Anterior cingulate cortex (tissue), 58 donors: ENCODE measurements at places on chromosomes 2 and 18.

- DNase-seq, result no peak
Observed at GRCh38 chr2:70531419-70532086, 22.1 kb downstream of the TGFA start.

- no peak for DNase-seq
Observed at GRCh38 chr2:33292981-33293595, 183.4 kb upstream of the RASGRP3 start.

- DNase-seq, result no peak
Observed at GRCh38 chr2:31219131-31219969, 2.0 kb upstream of the CAPN14 start.

DNA sequence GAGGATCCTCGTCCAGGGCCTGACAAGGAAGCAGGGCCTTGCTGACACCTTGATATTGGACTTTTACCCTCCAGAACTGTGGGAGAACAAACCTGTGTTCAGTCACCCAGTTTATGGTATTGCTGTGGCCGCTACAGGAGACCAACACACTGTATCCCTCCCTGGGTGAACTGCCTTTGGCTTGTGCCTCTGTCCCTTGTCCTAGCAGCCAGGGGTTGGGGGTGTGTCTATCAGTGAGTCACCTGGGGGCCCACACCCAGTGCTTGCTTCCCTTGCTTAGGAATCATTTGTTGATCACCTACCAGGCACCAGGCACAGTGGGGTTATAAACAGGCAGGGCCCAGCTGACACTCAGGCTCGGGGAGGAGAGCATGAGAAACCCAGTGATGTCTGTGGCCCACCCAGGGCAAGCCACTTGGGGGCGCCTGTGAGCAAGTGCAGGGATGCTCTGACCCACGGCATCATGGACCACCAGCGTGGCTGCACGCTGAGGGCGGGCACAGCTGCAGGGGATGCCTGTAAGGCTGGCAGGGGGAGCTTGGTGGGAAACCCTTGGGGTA, 17.1 kb downstream of the TMEM185B start:
- no peak for DNase-seq

DNA sequence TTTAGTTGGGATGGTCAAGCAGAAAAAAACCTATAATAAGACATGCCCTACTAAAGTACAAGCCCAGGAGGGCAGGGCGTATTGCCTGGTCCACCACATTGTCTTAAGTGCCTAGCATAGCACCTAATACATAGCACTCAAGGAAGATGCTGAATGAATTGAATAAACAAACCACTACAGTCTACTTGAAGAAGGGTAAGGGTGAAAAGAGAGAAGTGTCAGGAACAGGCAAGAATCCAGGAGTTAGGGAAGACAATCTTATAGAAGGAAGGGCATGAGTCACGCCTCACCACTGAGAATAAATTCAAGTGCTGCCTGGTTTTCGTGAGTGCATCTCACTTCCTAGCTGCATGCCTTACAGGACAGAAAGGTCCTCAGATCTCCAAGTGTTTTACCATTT, 13.9 kb downstream of the SLC19A3 start:
- no peak for DNase-seq

GRCh38 chr2:136217996-136218395, 100.0 kb upstream of the CXCR4 start:
- no peak for DNase-seq

- DNase-seq, result no peak
Observed at GRCh38 chr2:62568983-62569837, 63.2 kb upstream of the TMEM17 start.

DNA sequence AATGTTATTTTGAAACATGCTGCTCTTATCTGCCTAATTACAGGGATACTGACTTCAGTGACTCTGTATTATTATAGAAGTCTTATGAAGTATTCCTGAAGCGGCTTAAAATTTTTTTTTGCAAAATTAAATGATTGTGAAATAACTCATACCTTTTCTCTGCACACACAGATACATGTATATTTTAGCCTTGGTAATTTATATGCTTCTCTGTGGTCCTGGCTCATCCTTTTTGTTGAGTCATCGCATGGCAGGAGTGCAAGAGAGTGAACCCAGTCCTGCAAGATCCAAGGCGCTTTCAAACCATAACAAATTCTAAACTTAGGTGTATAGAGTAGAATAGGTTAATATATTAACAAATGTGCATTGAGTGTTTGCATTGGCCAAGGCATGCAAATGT, 8.6 kb downstream of the CCNT2 start:
- DNase-seq, result no peak

- DNase-seq, result no peak
Observed at GRCh38 chr2:217887841-217888701, 114.7 kb downstream of the TNS1 start.

GRCh38 chr2:127193164-127193966, 26.7 kb downstream of the CYP27C1 start:
- no peak for DNase-seq

- no peak for DNase-seq
Observed at GRCh38 chr2:176514805-176515500, 245.7 kb downstream of the MTX2 start.

DNA sequence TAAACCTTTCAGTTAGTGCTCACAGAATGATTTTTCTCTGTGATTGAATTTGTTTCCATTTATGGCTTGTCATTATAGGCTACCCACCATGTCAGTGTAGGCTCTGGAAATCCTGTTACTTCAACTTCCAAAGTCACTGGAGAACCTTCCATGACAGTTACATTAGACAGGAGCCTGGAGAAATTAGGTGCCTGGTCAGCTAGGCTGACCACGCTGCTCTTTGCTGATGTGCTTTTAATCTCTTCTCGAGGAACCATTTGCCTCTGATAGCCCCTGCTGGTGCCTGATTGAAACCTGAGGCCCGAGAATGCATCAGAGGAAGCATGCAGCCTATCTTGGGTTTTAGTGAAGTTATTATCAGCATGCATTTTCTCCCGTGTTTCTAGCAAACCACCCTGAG, 29.6 kb upstream of the TTN start:
- no peak for DNase-seq

- DNase-seq, result no peak
Observed at GRCh38 chr2:216839688-216840087, 20.2 kb downstream of the TNP1 start.

DNA sequence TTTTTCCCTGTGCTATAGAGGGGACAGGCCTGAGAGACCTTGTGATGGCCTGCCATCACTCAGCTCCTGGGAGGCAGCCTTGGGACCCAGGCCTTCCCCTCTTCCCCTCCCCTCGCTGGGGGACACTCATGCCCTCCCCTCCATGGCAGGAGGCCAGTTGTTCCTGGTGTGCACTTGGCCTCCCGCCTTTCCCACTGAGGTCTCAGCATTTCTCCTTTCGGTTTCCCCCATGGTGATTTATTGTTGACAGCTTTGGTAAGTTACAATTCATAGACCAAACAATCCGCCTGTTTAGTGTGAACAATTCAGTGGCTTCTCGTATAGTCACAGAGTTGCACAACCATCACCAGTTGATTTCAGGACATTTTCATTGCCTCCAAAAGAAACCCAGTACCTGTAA, 10.2 kb upstream of the CNDP1 start:
- no peak for DNase-seq

DNA sequence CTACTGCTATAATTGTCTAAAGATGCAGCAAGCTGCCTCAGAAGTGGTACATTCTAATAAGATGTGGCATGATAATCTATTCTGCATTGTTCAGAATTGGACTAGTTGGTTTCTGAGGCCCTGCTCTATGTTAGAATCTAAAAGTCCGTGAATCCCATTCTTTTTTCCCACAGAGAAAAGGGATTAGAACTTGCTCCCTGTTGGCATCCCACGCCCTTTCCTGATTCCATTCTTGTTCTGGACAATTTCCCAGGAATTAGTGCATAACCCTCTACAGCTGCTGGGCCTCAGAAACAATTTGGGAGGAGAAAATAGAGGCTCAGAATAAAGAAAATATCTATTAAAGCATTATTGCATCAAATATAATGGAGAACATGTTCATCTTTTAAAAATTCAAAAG, 282.7 kb downstream of the NRXN1 start:
- no peak for DNase-seq

DNA sequence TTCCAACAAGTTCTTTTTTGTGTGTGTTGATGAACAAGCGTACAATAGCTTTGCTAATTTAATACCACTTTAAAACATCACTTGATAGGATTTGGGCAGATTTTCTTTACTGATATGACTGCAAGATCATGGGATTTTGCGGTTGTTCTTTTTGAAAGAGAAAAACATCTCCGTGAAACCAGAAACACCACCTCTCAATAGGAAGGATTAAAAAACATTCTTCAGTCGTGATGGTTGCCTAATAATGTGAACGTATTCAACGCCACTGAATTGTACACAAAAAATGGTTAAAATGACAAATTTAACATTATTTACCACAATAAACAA, 19.3 kb downstream of the RBMS1 start:
- DNase-seq, result no peak

DNA sequence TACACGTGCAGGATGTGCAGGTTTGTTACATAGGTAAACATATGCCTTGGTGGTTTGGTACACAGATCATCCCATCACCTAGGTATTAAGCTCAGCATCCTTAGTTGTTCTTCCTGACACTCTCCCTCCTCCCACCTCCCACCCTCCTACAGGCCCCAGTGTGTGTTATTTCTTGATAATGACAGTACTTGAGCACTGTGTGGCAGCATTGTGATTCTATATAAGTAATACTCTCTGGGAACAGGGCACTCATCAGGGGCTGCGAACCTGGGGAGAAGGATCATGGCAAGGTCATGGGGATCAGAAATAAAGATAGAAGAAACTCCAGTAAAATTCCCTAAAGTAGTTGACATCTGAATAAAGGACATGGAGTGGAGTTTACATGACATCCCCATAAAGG, 1256.2 kb upstream of the CRIM1 start:
- DNase-seq, result no peak

DNA sequence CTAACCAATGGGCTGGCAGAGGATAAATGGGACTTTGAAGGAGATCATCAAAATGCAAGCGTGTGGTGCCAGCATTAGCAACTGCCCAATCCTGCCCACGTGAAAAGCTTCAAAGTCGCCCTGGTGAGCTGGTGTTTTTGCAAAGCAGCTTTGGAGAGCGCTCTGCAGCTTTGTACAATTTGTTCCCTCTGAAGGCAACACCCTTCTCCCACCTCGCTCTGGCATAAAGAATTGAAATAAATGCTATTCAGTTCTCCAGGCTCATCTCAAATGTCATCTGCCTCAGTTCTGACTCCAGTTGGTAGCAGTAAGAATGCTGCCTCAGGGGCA, 3.5 kb downstream of the COPS9 start:
- DNase-seq, result peak; percentile 53

- DNase-seq, result peak; percentile 20
Observed at GRCh38 chr2:136423516-136423996, 305.6 kb upstream of the CXCR4 start.

DNA sequence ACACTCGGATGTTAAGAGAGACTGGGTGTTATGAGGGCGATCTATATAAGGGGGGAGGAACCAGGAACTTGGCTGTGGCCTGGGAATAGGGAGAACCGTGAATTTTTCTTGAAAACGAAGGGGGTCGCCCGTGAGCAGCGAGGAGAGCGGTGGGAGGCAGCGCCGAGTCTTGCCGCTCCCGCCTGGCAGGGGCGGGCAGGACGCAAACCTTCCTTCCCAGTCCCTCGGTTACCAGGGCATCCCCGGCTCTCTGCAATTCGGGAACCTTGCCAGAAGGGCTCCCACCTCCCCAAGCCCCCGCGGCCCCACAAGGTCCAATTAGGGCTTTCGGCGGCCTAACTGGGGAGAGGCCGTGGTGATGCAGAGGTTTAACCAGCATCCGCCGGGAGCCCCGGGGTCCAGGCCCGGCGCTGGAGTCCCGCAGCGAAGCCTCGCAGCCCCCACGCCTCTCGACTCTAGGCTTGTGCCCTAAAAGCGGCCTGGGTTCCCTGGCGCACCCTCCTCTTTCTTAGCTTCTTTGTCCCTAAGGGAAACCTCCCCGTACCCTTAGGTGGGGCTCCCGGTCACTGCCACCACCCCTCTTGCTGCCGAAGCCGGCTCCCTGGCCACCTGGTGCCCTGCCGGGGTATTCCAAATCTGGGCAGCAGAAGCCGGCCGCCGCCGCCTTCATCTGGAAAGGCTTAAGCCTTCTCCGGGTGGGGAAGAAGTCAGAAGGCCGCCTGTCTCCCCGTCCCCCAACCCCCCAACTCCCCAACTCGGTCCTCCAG, 680 bp upstream of the FHOD3 start:
- peak; percentile 83 for DNase-seq

GRCh38 chr2:199660167-199660566, 190.8 kb downstream of the FTCDNL1 start:
- no peak for DNase-seq

DNA sequence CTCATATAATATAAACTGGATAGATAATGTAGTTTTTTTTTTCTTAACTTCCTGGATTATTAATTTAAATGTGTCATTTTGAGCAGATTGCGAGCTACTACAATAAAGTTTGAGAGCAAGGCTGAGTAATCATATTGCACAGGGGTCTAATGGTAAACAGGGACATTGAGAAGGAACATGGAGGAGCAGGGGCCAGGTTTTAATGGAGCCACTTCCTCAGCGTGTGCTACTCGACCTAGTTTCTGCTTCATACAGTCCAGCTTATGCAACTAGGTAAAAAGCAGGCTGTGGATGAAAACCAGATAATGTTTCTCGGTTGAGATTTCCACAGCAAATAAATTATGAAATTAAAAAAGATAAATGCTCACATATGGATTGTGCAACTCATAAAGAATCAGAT, 1915.7 kb upstream of the CELF4 start:
- no peak for DNase-seq

- peak; percentile 5 for DNase-seq
Observed at GRCh38 chr2:49770919-49771318, 616.6 kb upstream of the FSHR start.

DNA sequence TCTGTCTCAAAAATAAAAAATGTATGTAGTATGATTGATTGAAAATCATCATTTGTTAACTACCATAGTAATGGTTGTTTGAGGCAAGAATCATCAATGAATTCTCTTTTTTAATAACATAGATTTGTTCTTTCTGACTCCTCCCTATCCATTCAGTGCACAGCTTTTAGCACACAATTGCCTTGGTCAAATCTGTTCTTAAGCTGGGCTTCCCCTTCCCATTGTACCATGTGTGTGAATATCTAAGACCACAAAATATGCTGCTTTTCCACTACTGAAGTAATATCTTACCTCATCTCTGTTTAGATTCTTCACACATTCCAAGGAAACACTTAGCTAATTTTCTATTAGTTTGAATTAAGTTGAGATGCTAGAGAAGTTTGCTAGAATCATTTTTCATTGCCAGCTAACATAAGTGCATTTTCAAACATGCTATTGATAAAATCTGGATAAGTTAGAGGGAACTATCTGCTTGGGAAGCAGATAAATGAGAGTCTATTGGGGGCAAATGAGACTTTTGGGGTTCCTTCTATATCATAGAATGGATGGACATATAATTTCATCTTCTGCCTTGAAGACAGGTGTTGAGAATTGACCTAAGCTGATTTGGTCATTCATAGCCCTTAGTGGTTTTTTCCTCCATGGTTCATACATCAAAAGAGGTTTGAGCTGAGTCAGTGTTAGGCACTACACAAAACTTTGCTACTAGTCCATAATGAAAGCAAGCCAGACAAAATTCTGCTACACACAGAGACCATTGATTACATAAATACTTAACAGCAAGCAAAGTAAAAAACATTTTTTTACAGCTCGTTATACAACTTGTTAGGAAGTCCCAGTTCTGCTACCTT, 231.9 kb downstream of the PLCL1 start:
- DNase-seq, result no peak

GRCh38 chr2:207902821-207903220, 122.5 kb downstream of the PLEKHM3 start:
- no peak for DNase-seq

- DNase-seq, result no peak
Observed at GRCh38 chr2:26052740-26053139, 18.9 kb downstream of the RAB10 start.

GRCh38 chr18:78587626-78588600, 391.7 kb upstream of the SALL3 start:
- DNase-seq, result no peak
